NCI-H2081 treated with DMSO at 0.1 percent for 48 hours (cell line): ENCODE measurements at places on chromosomes 4 and X.

- DNase-seq, result no peak
Measured at GRCh38 chrX:68831405-68832100, 2.7 kb downstream of the EFNB1 start.

GRCh38 chr4:1105067-1105466 is 8.3 kb downstream of the RNF212 start:
- no peak for DNase-seq

- no peak for DNase-seq
Measured at GRCh38 chr4:40453912-40454311, 118.8 kb downstream of the CHRNA9 start.

- DNase-seq, result no peak
Measured at GRCh38 chr4:181855307-181855706, 387.9 kb upstream of the TENM3 start.

DNA sequence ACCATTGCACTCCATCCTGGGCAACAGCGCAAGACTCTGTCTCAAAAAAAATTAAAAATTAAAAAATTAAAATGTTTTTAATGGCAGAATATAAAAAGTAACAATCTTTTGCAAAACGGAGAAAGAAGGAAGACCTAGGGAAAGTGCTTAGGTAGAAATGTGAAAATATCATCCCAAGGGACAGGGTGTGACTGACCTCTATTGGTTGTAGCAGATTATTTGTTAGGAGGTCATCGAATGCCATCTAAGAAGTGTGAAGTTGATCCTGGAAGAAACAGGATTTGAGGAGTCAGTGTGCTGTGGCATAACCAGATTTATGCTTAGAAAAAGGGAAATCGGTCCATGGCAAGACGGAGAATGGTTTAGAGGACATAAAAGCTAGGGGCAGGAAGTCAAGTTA is 18.1 kb upstream of the C4orf36 start:
- DNase-seq, result no peak

DNA sequence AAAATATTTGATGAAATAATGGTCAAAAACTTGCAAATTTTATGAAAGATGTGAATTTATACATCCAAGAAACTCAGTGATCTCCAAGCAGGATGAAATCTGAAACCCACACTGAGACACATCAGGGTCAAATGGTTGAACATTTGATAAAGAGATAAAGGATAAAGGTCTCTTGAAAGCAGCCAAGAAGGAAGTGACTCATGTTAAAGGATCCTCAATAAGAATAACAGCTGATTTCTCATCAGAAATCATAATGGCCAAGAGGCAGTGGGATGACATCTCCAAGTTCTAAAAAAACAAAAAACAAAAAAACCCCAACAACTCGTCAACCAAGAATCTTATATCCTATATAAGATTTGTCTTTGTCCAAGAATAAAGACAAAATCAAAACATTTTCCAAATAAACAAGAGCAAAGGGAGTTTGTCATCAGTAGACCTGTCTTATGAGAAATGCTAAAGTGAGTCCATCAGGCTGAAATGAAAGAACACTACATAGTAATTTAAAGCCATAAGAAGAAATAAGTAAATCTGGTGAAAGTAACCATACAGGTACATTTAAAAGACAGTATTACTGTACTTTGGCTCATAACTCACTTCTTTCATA is 121.7 kb downstream of the PDS5A start:
- no peak for DNase-seq

- DNase-seq, result no peak
Measured at GRCh38 chrX:13669246-13669737, 16.4 kb downstream of the TCEANC start.

GRCh38 chr4:119211867-119212233 is 663 bp upstream of the USP53 start:
- peak; percentile 62 for DNase-seq

DNA sequence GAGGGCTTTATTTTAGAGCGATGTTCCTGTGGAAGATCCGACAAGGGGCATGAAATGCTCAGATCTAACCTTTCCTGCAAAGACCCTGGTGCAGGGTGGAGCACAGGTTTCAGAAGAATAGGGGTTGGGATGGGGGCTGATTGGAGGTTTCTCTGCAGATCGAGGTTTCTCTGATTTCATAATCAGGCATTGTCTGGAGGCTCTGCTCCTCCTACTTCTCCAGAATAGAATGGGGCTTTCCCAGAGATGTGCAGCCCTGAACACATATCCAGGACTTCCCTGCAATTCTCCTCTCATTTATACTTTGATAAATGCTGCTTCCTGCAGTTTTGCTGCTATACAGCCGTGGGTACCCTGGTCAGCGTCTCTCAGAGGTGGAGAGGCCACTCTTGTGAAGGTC is 397.6 kb upstream of the BOD1L1 start:
- no peak for DNase-seq

- DNase-seq, result no peak
Measured at GRCh38 chrX:38563030-38563429, 1.7 kb downstream of the TSPAN7 start.

- no peak for DNase-seq
Measured at GRCh38 chr4:154314248-154314647, 177.4 kb downstream of the DCHS2 start.

- no peak for DNase-seq
Measured at GRCh38 chrX:68503836-68504636, 5.2 kb downstream of the YIPF6 start.

- DNase-seq, result no peak
Measured at GRCh38 chr4:184487503-184487902, 13.2 kb upstream of the IRF2 start.

- no peak for DNase-seq
Measured at GRCh38 chr4:10096201-10096977, 20.2 kb downstream of the WDR1 start.

DNA sequence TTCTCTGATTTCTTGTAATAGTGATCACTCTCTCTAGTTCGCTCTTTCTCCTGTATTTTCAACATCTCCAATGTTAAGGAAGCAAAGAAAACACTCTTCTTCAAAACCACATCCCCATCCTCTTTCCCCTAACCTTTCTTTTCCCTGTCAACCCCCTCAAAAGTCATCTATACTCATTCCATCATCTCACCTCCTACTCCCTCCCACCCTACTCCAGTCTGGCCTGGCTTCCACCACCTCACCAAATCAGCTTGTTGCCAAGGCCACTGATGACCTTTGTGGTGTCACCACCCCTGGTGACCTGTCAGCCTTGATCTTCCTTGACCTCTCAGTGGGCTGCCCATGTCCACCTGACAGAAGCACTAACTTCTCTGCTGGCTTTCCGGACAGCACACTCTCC is 2.3 kb downstream of the FAM3A start:
- no peak for DNase-seq

- no peak for DNase-seq
Measured at GRCh38 chr4:3648731-3649130, 116.5 kb upstream of the LRPAP1 start.

GRCh38 chr4:53113431-53114225 is 251.5 kb downstream of the RASL11B start:
- DNase-seq, result no peak

DNA sequence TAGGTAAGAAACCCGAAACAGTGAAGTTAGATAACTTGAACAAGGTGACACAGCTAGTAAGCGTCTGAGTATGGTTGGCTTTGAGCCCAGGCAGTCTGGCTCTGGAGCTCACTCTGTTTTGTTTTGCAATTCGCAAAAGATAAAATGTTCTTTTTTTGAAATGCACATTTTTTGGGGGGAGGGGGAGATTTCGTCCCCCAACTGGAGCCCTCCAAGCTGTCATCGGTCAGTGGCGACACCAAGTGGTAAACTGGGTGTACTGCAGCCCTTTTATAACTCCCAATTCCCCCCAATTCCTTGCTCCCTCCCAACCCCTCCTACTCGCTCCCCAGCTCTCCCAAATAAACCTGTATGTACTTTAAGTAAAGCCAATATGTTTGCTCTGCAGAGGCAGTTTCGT is 2.8 kb upstream of the CLCN5 start:
- no peak for DNase-seq

- no peak for DNase-seq
Measured at GRCh38 chr4:164997941-164998340, 20.5 kb upstream of the TRIM61 start.

- DNase-seq, result no peak
Measured at GRCh38 chr4:98641376-98641775, 17.0 kb downstream of the TSPAN5 start.

- DNase-seq, result no peak
Measured at GRCh38 chr4:40193578-40193977, 3.3 kb upstream of the RHOH start.

GRCh38 chrX:116198810-116199209 is 28.3 kb downstream of the AGTR2 start:
- no peak for DNase-seq

DNA sequence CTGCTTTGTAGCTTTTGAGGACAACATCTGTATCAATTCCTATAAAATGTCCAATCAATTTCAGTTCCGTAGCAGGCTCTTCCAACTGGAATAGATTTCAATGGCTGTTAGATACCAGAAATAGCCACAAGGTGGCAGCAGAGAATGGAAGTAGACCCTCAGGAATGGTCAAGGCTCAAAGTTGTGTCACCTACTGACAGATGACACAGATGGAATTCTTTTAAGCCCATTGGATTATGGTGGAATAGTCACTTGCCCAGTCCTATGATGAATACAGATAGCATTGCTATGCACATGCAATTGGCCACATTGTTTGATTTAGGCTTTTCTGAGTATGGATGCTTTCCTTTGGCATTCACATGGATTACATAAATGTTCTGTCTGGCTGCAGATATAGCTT is 130.4 kb upstream of the RADX start:
- DNase-seq, result peak; percentile 10

GRCh38 chr4:158208963-158209640 is 1.2 kb upstream of the TMEM144 start:
- DNase-seq, result no peak

DNA sequence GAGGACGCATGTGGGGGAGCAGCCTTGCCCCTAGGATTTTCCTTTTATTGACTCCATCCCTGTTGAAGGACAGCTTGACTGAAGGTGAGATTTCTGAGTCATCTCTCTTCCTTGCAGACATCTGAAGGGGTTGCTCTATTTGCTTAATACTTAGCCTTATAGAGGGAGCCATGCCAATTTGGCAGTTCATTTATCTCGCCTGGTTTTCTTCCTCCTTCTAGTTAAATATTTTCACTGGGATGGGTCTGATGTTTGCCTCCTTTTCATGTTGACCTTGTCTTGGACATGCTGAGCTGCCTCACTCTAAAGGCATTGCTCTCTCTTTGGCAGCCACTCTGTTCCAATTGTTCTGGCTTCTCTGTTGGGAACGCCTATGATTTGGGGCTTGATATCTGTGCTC is 151.0 kb upstream of the PSAPL1 start:
- no peak for DNase-seq

- no peak for DNase-seq
Measured at GRCh38 chr4:126513596-126513995, 1119.2 kb upstream of the INTU start.

GRCh38 chrX:21847342-21847741 is 7.9 kb downstream of the MBTPS2 start:
- no peak for DNase-seq

DNA sequence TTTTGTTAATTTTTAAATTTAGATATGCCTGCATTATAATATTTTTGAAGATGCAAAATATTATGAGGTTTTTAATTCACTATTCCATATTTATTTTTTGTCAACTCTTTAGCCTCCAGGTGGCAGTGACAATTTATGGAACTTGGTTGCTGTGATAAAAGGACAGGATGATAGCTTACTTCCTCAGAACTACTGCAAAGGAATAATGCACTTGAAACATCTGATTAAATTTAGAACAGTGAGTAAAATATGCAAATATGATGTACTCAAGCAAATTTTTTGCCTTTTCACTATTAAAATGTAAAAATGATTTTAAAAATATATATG is 45.1 kb downstream of the SPATA4 start:
- no peak for DNase-seq

DNA sequence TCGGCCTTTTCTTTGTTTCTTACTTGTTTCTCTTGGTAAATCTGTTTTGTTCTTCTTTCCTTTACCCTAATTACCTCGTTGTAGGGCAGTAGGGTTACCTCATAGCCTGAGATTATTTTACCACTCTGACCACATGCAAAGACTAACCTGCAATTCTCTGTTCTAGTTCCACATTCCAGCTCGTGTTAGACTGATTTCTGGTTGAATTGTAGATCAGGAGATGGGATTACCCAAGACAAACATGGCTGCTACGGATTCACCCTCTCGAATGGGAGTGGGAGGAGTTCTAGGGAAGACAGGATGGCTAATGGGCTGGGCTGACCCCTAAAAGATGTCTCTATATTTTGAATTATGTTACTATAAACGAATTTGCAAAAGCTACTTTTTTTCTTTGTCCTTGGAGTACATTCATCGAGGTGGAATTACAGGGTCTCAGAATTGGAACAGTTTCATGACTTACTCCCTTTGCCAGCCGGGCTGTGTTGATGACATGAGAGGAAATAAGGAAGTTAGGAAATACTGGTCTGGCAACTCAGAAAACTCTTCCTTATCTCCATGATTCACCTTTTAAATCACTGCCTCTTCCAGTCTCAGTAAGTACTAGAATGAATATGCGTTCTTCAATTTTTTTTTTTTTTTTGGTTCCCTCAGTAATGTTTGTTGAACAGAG is 36.7 kb upstream of the FBXW7 start:
- no peak for DNase-seq

GRCh38 chr4:59818656-59819055 is 1381.5 kb upstream of the ADGRL3 start:
- DNase-seq, result no peak

- no peak for DNase-seq
Measured at GRCh38 chr4:85823295-85823694, 348.3 kb downstream of the ARHGAP24 start.

DNA sequence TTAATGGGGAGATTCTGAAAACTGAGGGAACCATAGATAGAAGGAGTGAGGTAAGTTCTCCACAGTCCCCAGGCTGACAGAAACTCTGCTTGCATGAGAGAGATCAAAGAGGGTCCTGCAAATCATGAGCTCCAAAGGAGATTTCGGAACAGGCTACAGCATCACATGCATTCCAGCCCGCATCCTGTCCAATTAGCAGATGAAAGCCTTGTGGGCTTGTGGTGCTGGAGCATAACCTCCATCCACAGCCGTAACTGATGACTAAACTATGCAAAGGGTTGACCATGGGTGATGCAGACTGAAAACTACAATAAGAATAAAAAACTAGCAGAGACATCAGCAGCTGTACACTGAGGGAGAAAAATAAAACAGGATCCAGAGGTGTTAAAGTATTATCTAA is 654.5 kb downstream of the TLL1 start:
- DNase-seq, result no peak

DNA sequence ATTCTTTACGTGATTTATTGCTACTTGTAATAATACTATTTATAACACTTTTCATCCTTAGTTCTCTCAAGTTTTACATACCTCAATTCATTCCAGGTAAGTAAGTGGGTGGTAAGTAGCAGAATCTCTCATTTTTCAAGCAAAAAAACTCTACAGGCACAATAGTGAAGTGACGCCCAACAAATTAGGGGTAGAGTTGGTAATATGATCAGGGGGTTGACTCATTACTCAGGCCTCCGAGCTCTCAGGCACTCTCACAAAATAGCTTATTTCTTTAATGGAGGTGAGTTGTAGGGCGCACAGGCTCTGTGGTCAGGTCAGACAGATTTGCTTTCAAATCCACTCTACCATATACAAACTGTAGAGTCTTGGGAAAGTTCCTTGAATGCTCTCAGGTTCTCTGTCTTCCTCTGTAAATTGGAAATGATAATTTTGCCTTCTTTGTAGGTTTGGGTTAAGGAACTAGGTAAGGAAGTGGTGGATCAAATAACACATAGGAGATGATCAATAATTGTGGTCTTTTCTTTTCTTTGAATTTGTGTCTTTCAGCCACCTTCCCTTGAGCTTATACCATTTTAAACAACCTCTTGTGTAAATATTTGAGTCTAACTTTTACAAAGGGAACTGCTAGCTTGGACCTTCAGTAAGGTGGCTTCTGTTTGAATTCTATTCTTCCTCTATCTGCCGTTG is 134.9 kb upstream of the LEF1 start:
- no peak for DNase-seq

- DNase-seq, result no peak
Measured at GRCh38 chrX:47562615-47563243, 1.7 kb downstream of the ARAF start.
